NCI-H1436 treated with DMSO at 0.1 percent for 48 hours (cell line): ENCODE measurements at places on chromosomes 11 and 22.

DNA sequence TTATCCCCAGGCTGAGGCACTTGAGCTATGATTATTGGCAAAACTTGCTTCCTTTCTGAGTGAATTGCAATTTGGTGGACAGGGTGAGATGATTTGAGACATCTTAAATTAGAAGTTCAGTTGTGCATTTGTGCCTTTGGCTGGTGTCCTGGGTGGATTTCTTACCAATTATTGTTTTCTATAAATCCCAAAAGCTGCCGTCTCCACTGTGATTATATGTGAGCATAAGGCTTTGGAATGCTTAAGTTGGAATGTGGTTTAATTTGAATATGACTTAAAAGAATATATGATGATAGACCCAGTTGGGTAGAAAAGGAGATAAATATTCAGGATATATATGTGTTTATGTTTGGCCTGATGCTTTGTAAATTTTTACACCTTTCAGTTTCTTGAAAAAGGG, 70.0 kb downstream of the EXT2 start:
- DNase-seq, result no peak

DNA sequence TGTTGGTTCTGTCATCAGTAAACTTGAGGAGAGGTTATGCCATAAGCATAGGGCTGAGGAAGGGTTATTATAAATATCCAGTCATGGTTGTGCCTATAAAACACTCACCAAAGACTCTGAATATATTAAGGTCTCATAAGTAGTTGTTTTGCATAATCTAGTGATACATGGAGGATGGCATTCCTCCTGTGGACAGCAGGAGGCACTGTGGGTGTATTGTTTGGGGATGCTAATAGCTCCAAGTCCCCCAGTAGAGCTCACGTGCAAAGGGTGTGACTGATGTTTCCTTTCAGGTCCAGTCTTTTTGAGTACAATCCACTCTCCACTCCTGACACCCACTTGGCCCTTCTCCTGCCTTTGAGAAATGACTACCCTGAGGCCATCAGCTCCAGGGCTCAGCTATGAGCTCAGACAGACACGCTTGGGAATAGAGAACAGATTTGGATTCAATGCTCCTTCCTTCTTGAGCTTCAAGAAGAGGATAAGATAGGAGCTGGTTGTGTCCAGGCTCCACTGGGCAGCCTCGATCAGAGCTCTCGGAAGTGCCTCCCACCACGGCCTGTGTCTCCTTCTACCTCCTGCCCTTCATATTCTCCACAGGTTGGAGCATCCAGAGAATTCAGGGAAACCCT, 85.2 kb upstream of the IGLL5 start:
- no peak for DNase-seq

DNA sequence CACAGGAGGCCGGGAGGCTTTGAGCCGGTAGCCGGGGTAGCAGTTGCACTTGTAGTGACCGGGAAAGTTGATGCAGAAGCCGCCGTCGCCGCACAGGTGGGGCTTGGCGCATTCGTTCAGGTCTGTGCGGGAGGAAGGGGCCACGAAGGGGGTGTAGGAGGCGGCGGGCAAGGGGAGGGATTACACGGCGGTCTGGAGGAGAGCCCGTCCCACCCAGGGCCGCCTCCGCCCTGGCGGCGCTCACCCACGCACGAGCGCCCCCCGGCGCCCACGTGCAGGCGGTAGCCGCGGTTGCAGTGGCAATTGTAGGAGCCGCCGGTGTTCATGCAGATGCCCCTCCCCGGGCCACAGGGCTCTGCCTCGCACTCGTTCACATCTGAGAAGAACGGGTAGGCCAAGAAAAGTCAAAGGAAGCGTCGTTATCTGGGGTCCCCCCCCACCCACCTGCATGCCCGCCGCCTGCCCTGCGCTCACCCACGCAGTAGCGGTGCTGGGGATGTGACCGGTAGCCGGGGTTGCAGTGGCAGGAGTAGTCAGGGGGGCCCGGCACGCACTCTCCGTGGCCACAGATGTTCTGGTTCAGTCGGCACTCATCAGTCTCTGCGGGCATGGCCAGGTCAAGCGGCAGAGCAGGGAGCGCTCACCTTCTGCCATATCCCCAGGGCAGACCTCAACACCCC, 10.6 kb downstream of the LTBP3 start:
- DNase-seq, result no peak

- no peak for DNase-seq
Observed at GRCh38 chr22:31218565-31219262, 6.6 kb downstream of the LIMK2 start.

GRCh38 chr11:4962816-4963215, 7.3 kb upstream of the OR51A2 start:
- no peak for DNase-seq

DNA sequence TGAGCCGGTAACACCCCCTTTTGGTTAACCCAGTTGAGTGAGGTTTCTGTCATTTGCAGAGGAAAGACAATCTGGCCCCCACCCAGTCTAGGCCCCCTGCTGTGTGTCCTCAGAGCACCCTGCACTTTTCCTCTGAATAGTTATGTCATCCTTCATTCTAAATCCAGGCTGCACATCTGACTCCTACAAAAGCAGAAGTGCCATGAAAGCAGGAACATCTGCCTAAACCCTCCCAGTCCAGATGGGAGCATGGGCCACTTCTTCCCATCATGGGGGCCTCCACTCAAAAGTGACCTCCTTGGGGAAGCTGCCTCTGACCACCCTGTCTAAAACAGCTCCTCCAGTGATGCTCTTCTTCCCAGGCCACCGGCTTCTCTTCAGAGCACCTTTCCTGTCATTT, 53.7 kb upstream of the HMGXB4 start:
- DNase-seq, result no peak
